GM23338 (cell line): ENCODE measurements at places on chromosomes 6 and 20. TPM values are rescaled to one million over a fixed set of nuclear protein-coding genes. Genes with fewer than 3 reads are reported as not detected.
A peak's percentile ranks its signal among the peaks of the same experiment; 100 is the strongest.

- H3K4me3 ChIP-seq, result no peak overlapping the region
- H3K4me1 ChIP-seq, result peaks cover 10% of the 10 kb centered on the region; the same call in 1 of the 2 replicates
- H3K27me3 ChIP-seq, result no peaks in the 10 kb centered on the region
Measured at GRCh38 chr20:33099843-33100538, 20.5 kb downstream of the BPIFB4 start.

The PRICKLE4 gene
- polyA plus RNA-seq, result 0.42 and 0.48 TPM in 2 replicates

- no peak overlapping the region for H3K4me3 ChIP-seq
- no peaks in the 10 kb centered on the region for H3K4me1 ChIP-seq
- no peak for DNase-seq
Measured at GRCh38 chr6:168937054-168937453, 316.6 kb downstream of the THBS2 start.

DNA sequence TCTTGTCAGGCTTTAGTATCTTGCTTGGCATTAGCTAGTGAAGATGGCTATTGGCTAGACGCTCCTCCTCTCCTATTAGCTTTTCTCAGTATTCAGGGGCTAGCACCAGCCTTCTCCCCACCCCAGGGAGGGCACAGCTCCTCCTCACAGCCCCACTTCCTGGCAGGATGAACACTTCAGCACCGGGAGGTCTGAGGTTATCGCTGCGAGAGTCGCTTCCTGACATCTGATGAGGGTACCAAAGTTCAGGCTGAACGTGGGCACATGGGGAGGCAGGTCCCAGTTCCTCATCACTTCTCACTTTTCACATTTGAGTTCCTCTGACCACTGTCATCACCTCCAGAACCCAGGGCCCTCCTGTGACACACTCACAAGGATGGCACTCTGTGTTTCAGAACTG is 66.6 kb downstream of the LAMA4 start:
- no peak overlapping the region for H3K27ac ChIP-seq
- H3K36me3 ChIP-seq, result no peaks in the 10 kb centered on the region
- H3K27me3 ChIP-seq, result no peaks in the 10 kb centered on the region
- H3K4me3 ChIP-seq, result no peak overlapping the region

The RCAN2 gene
- polyA plus RNA-seq, result 4.6 and 6.0 TPM in 2 replicates

The TREM2 gene
- polyA plus RNA-seq, result not detected in 2 replicates

DNA sequence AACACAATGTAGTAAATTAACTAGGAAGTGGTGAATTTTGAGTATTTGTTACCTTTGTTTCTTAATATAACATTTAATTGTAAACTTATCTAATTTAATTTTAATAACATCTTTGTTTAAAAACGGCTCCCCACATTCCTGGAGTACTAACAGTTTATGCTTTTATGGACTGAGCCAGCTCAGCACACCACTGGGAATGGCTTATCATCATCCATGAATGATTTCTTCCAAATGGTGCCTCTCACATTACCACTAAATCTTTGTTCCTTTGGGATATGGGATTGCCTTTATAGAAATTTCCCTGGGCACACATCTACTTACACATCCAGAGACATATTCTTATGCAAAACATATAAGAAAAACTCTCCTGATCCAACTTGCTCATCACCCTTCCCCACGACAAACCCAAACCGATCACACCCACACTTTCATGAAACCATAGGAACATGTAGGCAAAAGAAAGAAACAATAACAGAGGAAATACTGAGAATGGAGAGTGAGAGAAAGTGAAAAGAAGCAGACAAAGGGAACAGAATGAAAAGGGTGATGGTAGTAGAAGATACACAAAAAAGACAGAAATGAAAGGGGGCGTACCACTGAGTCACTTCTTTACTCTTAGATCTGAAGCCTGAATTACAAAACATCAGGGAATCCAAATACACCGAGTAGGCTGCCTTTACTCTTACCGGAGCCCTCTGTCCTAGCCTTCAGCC is 58.5 kb upstream of the KCNK16 start:
- no peaks in the 10 kb centered on the region for H3K4me1 ChIP-seq
- no peak for DNase-seq
- H3K27me3 ChIP-seq, result no peaks in the 10 kb centered on the region
- no peak overlapping the region for H3K27ac ChIP-seq
- H3K36me3 ChIP-seq, result no peaks in the 10 kb centered on the region

The POLR1C gene
- polyA plus RNA-seq, result 47.0 and 48.9 TPM in 2 replicates

- no peak for DNase-seq
- H3K27ac ChIP-seq, result no peak overlapping the region
Measured at GRCh38 chr20:12464036-12464435, 544.7 kb upstream of the SPTLC3 start.

DNA sequence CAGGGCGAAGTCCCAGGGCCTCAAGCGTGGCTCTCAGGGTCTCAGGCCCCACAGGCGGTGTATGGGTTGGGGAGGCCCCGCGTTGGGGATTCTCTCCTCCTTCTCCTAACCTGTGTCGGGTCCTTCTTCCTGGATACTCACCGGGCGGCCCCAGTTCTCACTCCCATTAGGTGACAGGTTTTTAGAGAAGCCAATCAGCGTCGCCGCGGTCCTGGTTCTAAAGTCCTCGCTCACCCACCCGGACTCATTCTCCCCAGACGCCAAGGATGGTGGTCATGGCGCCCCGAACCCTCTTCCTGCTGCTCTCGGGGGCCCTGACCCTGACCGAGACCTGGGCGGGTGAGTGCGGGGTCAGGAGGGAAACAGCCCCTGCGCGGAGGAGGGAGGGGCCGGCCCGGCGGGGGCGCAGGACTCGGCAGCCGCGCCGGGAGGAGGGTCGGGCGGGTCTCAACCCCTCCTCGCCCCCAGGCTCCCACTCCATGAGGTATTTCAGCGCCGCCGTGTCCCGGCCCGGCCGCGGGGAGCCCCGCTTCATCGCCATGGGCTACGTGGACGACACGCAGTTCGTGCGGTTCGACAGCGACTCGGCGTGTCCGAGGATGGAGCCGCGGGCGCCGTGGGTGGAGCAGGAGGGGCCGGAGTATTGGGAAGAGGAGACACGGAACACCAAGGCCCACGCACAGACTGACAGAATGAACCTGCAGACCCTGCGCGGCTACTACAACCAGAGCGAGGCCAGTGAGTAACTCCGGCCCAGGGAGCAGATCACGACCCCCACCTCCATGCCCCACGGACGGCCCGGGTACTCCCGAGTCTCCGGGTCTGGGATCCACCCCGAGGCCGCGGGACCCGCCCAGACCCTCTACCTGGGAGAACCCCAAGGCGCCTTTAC is at the start of gene HLA-G:
HLA-G (plus strand) TSS at position 247 of the 892 bp plus-strand sequence; CDS start at position 267, 20 bp downstream.
- DNase-seq, result peak; percentile 52
- H3K36me3 ChIP-seq, result no peaks in the 10 kb centered on the region
- H3K4me1 ChIP-seq, result no peaks in the 10 kb centered on the region
- H3K4me3 ChIP-seq, result peak within 1 kb of the TSS; percentile 71

- DNase-seq, result no peak
- H3K4me3 ChIP-seq, result no peak overlapping the region
- no peaks in the 10 kb centered on the region for H3K27me3 ChIP-seq
- no peak overlapping the region for H3K27ac ChIP-seq
- no peaks in the 10 kb centered on the region for H3K36me3 ChIP-seq
Measured at GRCh38 chr6:140879946-140880345, 1252.8 kb upstream of the GJE1 start.

- H3K27me3 ChIP-seq, result no peaks in the 10 kb centered on the region
- no peak overlapping the region for H3K4me3 ChIP-seq
- H3K27ac ChIP-seq, result no peak overlapping the region
- H3K36me3 ChIP-seq, result 0 out of 2 replicates have a peak, but pooled peaks cover 4% of the 10 kb centered on the region
- H3K4me1 ChIP-seq, result no peaks in the 10 kb centered on the region
Measured at GRCh38 chr20:35463455-35464300, 8.3 kb downstream of the CEP250 start.

DNA sequence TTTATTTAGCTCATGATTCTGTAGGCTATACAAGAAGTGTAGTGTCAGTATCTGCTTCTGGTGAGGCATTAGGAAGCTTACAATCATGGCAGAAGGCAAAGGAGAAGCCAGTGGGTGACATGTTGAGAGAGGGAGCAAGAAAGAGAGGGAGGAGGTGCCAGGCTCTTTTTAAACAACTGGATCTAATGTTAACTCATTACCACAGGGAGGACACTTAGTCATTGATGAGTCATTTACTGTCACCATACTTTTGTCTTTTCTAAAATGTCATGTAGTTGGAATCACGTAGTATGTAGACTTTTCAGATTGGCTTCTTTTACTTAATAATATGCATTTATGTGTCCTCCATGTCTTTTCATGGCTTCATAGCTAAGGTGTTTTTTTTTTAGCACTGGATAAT is 58.1 kb downstream of the NUS1 start:
- no peak overlapping the region for H3K4me3 ChIP-seq
- DNase-seq, result no peak
- H3K4me1 ChIP-seq, result no peaks in the 10 kb centered on the region
- H3K27me3 ChIP-seq, result no peaks in the 10 kb centered on the region

DNA sequence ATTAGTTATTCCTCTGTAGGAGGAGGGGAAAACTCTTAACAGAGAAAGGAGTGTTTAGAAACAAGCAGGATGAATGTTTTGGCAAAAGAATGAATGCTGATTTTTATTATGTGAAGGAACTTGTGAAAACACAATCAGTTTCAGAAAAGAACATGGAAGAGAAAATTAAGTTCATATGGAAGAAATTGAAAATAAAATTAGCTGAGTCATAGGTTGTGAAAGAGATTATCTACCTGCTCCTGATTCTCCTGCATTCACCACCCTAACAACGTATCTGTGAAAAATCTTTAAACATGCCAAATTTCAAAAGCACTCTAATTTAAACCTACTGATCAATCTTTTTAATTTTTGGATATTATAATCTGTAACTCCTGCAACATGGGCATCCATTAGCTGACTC is 227.3 kb upstream of the RSPO3 start:
- no peaks in the 10 kb centered on the region for H3K4me1 ChIP-seq
- DNase-seq, result no peak
- no peaks in the 10 kb centered on the region for H3K27me3 ChIP-seq
- no peak overlapping the region for H3K27ac ChIP-seq
- no peak overlapping the region for H3K4me3 ChIP-seq

The PTK7 gene
- 46.1 and 52.2 TPM in 2 replicates for polyA plus RNA-seq

The FRS3 gene
- polyA plus RNA-seq, result 1.3 and 2.0 TPM in 2 replicates

The SH3BGRL2 gene
- 7.5 and 8.4 TPM in 2 replicates for polyA plus RNA-seq

DNA sequence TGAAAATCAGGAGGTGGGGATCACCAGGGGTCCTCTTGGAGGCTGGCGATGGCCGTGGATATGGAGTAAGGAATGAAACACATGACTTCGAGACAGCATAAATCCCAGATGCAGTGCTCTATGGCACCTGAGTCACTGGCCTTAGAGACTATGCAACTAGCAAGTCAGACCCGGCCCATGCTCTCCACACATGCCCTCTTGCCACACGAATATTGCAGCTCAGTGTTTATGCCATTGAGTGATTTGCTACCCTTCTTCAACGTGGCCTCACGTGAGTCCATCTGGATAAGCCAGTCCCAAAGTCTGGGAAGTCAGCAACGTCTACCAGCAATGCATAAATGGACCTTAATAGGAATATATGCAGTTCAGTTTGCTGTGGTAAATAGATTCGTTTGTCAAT is 466.3 kb downstream of the CD83 start:
- no peaks in the 10 kb centered on the region for H3K36me3 ChIP-seq

DNA sequence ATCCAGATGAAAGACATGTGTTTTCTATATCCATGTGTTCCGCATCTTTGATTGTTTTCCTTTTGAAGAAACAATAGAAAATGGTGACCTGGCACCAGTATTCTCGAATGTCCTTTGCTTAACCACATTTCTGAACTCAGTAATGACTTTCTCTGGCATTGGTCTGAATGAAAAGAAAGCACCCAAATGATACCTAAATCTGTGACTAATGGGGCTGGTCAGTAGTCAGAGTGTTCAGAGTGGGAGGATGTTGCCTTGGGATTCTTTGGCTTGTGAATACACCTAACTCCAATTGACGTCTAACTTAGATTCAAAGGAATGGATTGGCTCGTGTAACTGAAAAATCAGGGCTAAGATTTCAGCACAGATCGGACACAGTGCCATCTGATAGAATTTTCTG is 27.1 kb downstream of the PARD6B start:
- no peaks in the 10 kb centered on the region for H3K36me3 ChIP-seq
- no peaks in the 10 kb centered on the region for H3K27me3 ChIP-seq
- no peak for DNase-seq
- H3K4me1 ChIP-seq, result 0 out of 2 replicates have a peak, but pooled peaks cover 8% of the 10 kb centered on the region

The LY6G6F gene
- polyA plus RNA-seq, result not detected in 2 replicates

The TNXB gene
- 1.1 and 2.0 TPM in 2 replicates for polyA plus RNA-seq

GRCh38 chr6:110689275-110689935 is 125.9 kb downstream of the CDK19 start:
- peak; percentile 41 for DNase-seq
- no peaks in the 10 kb centered on the region for H3K27me3 ChIP-seq
- H3K4me3 ChIP-seq, result no peak overlapping the region
- H3K27ac ChIP-seq, result no peak overlapping the region

- H3K36me3 ChIP-seq, result no peaks in the 10 kb centered on the region
- DNase-seq, result no peak
- H3K27ac ChIP-seq, result no peak overlapping the region; the same call in 1 of the 2 replicates
- no peaks in the 10 kb centered on the region for H3K27me3 ChIP-seq
- H3K4me1 ChIP-seq, result peaks cover 70% of the 10 kb centered on the region
Measured at GRCh38 chr20:49698477-49698876, 15.2 kb downstream of the B4GALT5 start.

GRCh38 chr6:38610050-38610625 is 29.6 kb downstream of the BTBD9 start:
- no peaks in the 10 kb centered on the region for H3K27me3 ChIP-seq
- no peaks in the 10 kb centered on the region for H3K36me3 ChIP-seq
- no peak overlapping the region for H3K4me3 ChIP-seq
- H3K27ac ChIP-seq, result no peak overlapping the region
- no peak for DNase-seq

GRCh38 chr6:78995946-78996345 is 82.1 kb downstream of the PHIP start:
- no peak for DNase-seq
- no peak overlapping the region for H3K4me3 ChIP-seq
- peaks cover 53% of the 10 kb centered on the region for H3K36me3 ChIP-seq
- H3K4me1 ChIP-seq, result no peaks in the 10 kb centered on the region
- no peak overlapping the region for H3K27ac ChIP-seq
- H3K27me3 ChIP-seq, result no peaks in the 10 kb centered on the region

The EPPIN gene
- polyA plus RNA-seq, result 0.23 and 0.78 TPM in 2 replicates

GRCh38 chr20:36861875-36862801 is 13.8 kb upstream of the TLDC2 start:
- no peaks in the 10 kb centered on the region for H3K36me3 ChIP-seq
- peak overlapping the region; percentile 73 for H3K4me3 ChIP-seq
- peak; percentile 67 for DNase-seq
- peaks cover 22% of the 10 kb centered on the region for H3K4me1 ChIP-seq
- no peak overlapping the region for H3K27ac ChIP-seq

The PTCRA gene
- 0.30 TPM in 1 of 2 replicates, not detected in the other for polyA plus RNA-seq
